ENCODE measurements at places on chromosomes 2 and 18. TPM values are rescaled to one million over a fixed set of nuclear protein-coding genes. Genes with fewer than 3 reads are reported as not detected.

MAPK4 gene
- polyA plus RNA-seq, result 1.9 TPM

HOXD8 gene
- polyA plus RNA-seq, result not detected

KDM3A gene
- 15.3 TPM for polyA plus RNA-seq

GKN2 gene
- not detected for polyA plus RNA-seq

SIX2 gene
- 1.3 TPM for polyA plus RNA-seq

- DNase-seq, result no peak
Measured at GRCh38 chr18:75879196-75879595, 451.7 kb upstream of the SMIM21 start.

All from hepatocyte (in vitro differentiated cells).